Activated naive CD4-positive, alpha-beta T cell (primary cell): ENCODE measurements at places on chromosomes 16 and 17.
A peak's percentile ranks its signal among the peaks of the same experiment; 100 is the strongest.

GRCh38 chr16:16159662-16160061 lies 63.6 kb downstream of the ABCC6 start:
- no peak for DNase-seq

DNA sequence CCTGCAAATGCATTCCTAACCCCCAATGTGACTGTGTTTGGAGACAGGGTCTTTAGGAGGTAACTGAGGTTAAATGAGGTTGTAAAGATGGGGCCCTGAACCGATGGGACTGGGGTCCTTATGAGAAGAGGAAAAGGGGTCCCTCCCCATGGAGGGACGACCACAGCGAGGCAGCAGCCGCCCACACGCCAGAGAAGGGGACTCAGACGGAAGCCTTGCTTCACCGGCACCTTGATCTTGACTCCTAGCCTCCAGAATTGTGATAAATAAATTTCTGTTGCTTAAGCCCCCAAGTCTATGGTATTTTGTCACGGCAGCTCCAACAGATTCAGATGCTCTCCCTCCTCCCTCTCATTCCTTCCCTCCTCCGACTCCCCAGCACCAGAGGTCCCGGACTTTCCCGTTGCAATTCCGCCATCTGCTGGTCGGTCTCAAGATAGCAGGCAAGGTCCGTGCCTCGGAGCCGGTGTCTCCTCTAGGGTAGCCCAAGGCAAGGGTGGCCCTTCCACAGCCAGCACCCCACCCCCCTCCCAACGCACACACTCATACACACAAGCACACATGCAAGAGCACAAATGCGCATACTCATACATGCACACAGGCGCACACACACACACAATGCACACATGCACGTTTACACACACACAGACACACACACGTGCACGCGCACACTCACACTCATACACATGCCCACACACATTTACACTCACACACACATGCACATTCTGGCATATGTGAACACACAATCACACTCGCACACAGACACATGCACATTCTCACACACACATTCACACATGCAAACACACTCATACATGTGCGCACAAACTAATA lies 23.1 kb upstream of the C16orf78 start:
- DNase-seq = peak; percentile 12

DNA sequence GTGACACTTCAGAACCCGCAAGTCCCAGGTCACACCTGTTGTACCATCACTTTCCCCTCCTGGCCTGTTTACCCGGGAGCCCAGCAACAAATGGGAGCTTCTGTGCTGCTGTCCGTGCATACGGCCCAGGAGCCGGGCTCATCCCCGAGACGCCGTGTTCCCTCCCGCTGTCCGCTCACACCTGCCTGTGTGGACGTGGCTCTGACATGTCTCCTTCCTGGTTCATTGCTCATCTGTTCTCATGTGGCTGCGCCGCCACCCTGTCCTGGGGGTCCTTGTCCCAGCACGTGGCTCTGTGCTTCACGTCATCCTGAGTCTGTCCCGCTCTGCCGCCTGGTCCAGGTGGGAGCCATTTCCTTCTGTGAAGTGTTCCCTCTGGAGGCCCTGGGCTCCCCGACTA lies 37.9 kb downstream of the TBCD start:
- no peak for DNase-seq

GRCh38 chr17:77877646-77878355 lies 80.7 kb upstream of the TNRC6C start:
- no peak for DNase-seq

DNA sequence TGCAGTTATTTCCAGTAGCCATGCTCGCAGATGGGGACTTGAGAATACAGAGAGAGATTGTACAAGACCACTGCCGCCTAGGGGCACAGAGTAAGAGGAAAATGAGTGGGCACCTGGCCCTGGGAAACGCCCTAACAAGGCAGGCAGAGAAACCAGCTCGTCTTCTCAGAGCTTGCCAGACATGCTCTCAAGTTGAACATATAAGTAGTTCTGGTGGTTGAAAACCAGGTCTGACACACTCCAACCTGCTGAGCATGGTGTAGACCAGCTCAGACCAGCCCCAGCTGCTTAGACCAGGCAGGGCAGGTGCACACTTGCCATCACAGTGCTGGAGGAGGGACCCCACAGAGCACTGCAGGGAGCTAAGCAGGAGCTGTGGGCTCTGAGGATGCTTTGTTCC lies 250.5 kb downstream of the CPPED1 start:
- no peak for DNase-seq
